ENCODE measurements at places on chromosomes 4 and X.

- DNase-seq = no peak
Observed at GRCh38 chr4:38781854-38782261, 932 bp downstream of the TLR10 start.

- DNase-seq = no peak
Observed at GRCh38 chr4:71558248-71558647, 219.4 kb downstream of the SLC4A4 start.

- no peak for DNase-seq
Observed at GRCh38 chrX:54173791-54174190, 9.3 kb downstream of the FAM120C start.

DNA sequence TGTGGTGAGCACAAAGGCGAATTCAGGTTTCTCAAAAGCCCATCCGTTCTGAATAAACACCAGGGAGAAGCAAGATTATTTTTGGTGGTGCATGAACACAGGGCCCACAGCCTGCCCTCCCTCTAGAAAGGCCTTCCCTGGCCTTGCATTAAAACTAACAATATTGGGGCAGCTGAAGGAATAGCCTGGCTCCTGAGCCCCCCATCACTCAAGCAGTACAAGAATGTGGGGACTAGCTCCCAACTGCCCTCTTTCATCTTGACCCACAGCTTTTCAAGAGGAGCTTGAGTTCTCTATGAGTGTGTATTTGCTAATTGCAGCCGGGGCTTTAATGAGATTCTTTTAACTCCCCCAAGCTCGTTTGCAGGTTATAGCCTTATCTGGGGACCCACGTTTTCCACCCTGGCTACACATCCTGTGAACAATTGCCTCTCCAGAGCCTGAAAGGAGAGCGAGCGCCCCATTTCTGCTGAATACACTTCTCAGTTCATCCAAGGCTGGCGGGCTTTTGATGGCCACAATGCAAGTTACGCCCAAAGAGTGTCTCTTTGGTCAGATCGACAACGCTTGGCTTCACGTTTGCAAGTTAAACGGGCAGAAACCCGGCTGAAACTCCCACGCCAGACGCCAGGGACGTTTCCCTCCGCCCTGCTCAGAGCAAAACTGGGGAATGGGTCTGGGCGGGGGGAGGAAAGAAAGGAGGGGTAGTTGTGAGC lies 4.7 kb upstream of the GSX2 start:
- no peak for DNase-seq

DNA sequence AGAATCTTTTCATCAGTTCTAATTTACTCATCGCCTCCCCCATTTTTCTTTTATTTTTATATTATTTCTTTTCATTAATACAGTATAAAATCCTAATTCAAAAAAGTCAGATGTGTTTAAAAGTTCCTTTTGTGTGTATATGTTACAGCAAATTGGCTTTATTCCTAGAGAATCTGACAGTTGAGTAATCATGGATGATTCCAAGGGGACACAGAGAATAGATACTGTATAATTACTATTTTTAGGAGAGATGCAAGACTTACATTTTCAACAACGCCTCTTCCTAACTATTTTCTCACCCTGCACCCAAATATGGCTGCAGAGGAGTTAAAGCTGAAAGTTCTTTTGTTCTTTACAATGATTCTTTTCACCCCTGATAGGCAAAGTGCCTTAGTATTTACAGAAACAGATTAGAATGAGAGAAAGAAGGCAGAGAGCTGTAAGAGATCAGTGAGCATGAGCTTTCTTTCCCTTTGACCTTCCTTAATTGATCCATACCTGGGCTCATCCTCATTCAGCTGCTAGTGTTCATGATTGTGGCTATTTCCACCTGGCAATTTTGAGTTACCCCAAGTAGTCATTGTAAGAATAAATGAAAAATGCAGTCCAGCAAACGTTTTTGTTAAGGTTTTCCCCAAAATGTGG lies 210.8 kb downstream of the SLC4A4 start:
- DNase-seq = no peak

DNA sequence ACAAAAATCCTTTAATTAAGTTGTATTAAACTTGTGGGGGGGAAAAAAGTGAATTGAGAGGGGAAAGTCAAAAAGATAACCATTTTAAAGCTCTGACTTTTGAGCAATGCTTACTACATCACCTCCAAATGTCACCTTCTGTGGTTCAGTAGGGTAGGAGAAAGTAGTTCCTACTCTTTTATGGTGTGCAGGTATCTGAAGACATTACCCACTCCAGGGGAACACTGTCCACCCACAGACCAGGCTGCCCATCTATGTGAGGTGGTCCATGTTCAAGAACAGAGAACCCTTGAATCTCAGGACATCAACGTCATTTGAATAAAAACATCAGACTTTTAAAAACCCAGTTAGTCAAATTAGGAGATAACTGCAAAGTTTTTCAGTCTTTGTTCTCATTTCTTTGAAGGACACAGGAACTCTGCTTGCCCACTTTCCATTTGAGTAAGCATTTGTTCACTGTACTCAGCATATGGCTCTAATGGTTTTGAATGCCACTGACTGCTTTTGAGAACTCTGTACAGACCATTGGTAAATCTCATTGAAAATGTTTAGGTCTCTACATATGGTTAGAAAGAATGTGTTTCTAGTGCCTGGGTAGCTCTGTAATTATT lies 18.4 kb downstream of the NMU start:
- DNase-seq = no peak

GRCh38 chr4:94690851-94691254 lies 66.9 kb upstream of the BMPR1B start:
- DNase-seq = no peak

- no peak for DNase-seq
Observed at GRCh38 chrX:14039344-14039743, 9.7 kb upstream of the GEMIN8 start.

DNA sequence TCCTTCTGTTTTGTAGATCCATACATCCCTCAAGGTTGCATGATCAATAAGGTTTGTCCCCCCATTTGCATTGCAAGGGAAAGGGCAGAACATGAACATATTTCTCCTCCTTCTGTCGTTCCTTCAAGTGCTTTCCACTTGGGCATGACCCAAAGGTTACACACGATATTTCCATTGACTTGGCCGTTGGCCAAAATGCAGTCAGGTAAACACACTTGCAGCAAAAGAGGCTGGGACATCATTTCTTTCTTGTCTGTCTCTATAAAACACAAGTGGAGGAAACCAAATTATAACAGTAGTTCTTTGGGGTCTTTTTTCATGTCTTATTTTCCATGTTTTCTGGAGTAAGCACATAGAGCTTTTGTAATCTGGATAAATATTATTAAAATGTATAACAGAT lies 156.1 kb downstream of the FRAS1 start:
- DNase-seq = no peak

- no peak for DNase-seq
Observed at GRCh38 chrX:148871422-148872160, 371.2 kb downstream of the AFF2 start.

DNA sequence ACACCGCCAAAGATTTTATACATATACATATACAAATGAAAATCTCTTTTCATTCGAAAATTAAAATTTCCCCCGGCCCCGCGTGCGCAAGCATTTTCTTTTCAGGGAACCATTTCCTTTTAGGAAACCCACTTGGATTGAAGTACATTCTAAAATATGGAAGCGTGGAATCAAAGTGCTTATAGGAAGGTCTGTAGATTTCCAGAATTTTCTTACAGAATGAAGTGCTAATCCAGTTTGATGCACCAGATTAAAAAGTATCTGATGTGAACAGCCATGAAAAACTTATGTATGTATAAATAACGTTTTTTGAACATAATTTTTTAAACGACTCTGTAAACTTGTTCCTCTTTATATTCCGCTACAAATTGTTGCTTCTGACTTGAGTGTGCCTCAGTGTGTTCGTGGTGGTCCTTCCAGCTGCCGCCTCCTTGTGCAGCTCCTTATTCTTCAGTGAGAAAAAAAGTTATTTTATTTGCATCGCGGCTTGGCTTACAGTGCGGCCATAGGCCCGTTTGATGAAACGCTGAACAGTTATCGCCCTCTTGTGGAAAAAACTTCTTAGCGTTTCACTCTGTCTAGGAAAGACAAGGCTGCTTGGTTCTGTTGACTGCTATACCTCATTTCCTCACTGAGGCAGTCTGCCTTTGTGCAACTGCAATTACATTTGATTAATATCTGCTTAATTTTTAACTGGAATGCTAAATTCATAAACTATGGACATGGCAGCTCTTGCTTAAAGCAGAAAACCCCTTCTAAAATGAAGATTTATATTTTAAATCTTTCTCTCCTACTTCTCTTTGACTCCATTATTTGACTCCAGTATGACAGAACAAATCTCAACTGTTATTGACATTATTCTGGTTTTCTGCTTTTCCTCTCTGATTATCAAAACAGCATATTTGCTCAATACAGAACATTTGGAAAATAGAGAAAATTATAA lies 4.7 kb upstream of the NKX6-1 start:
- DNase-seq = no peak

DNA sequence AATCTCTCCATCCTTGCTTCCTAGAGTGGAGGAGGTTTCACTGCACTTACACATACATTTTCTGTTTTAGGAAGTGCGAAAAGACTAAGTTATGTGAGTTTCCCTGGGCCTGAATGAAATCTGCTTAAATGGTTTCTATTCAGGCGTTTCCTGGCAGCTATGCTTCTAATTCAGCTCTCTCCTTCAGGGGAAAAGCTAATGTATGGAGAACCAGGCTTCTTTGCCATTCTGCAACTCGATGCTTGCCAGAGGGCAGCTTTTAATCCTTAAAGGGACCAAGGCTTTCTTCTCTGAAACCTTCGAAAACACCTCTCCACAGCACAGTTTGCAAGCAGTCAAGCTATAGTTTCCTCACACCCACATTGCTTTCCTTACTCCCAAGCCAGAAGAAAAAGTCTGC lies 89.5 kb upstream of the ARX start:
- DNase-seq = no peak

DNA sequence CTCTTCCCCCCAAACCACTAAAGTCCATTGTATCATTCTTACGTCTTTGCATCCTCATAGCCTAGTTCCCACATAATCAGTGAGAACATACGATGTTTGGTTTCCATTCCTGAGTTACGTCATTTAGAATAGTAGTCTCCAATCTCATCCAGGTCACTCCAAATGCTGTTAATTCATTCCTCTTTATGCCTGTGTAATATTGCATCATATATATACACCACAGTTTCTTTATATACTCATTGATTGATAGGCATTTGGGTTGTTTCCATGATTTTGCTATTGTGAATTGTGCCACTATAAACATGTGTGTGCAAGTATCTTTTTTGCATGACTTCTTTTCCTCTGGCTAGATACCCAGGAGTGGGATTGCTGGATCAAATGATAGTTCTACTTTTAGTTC lies 57.2 kb downstream of the ARFIP1 start:
- no peak for DNase-seq

DNA sequence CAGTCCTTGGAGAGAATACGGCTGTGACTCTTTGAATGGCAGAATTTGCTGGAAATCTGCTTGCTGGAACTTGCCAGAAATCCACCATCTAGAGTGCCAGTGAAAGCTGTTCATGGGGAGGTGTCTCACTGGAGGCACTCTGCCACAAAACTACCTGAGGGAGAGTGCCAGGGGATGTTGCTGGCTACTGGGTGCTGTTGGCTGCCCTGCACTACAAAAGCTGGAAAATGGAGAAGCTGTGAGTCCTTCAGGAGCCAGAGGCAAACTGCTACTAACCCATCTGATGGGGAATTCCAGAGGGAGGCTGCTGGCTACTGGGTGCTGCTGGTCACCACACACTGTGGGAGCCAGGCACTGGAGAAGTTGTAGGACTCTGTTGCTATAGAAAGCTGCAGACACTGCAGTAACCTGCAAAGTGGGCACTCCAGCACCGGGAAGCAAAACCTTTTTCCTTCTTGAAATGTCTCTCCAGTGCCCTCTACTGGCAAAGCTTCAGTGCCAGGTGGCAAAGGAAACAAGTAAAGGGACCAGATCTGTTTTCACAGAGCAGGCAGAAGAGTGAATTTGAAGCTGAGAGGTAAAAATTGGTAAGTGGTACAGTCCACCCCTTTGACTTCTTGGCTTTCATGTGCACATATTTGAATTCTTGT lies 47.8 kb upstream of the HSD17B10 start:
- DNase-seq = no peak

DNA sequence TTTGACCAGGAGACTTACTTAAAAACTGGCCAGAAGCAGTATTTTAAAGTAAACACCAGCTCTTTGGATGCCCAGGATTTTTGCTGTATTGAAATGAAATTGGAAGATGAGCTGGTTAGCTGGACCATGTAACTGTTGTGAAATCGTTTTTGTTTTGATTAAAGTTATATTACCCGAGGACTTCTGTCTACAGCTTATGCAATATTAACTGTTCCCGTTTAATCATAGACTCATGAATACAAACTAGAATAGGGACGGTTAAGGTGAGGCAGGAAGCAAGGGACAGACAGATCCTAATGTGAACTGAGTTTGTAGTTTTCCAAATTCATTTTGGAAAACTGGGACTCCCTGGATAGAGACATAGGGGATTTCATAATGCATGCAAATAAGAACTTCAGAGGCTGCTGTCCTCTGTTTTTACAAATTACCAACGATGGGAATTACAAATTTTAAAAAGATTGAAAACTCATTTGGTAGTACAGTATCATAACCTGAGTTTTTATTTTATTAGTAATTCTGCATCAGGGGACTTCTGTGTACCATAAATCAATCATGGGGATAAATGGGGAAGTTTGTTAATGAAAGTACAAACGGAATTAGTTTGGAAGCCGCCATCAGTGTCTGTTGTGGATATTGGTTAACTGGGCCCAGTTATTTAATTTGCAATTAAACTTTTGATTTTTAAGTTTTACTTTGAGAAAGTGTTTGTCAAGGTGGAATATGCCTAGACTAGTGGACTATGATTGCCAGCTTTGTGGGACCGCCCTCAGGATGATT lies 304.4 kb downstream of the AFF2 start:
- DNase-seq = no peak

DNA sequence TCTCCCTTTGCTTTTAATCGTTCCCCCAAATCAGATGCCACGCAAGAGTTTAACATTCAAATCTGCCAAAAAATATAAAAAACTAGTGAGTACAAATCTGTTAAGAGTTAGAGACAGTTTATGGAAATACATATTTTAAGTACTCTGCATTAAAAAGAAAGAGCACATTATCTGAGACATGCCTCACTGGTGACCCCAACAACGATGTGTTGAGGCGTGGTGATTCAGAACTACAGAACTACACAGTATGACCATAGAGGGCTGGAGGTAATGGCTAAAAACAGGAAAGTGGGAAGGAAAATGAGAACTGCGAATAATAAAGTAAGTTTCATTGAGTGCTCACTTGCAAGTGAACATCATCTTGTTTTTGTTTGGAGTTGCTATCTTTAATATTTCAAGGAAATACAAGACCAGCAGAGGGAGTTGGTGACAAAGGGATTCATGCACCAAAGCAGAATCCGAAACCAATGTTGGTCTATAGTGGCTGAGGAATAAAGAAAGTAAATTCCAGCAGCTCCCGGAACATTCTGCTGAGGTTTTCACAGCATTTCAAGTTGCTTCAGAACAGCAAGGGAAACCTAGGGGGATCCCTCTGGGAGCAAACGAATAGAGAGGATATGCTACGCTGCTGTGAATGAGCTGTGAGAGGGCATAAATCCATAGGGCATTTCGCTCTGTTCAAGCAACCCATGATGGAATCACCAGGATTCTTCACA lies 92.2 kb downstream of the DCHS2 start:
- no peak for DNase-seq

All from iPS DF 6.9 (cell line).